CD4-positive, CD25-positive, alpha-beta regulatory T cell (primary cell): ENCODE measurements at places on chromosomes 5 and 9.
A peak's percentile ranks its signal among the peaks of the same experiment; 100 is the strongest.

GRCh38 chr9:4519604-4520003, 29.3 kb downstream of the SLC1A1 start:
- no peak for DNase-seq

GRCh38 chr5:142545650-142546322, 140.1 kb downstream of the FGF1 start:
- no peak for DNase-seq

DNA sequence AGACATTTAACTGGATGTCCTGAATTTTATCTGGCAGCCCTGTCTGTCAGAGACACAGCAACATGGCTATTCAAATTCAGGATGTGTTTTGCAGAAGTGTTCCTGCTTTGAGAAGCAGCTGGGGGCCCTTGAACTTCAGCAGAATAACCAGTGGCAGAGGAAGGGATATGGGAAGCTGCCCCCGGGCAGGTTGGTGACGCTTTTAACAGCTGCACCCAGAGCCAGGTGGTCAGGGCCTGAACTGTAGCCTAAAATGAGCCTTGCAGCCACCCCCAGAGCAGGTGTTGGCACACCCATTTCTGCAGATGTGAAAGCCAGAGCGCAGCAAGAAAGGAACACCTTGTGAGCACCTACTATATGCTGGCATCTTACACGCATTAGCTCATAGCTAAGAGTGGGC, 128.7 kb upstream of the BOD1 start:
- DNase-seq, result no peak

GRCh38 chr5:16834029-16834428, 102.1 kb downstream of the MYO10 start:
- no peak for DNase-seq

- no peak for DNase-seq
Observed at GRCh38 chr5:116451066-116451465, 123.6 kb downstream of the SEMA6A start.

DNA sequence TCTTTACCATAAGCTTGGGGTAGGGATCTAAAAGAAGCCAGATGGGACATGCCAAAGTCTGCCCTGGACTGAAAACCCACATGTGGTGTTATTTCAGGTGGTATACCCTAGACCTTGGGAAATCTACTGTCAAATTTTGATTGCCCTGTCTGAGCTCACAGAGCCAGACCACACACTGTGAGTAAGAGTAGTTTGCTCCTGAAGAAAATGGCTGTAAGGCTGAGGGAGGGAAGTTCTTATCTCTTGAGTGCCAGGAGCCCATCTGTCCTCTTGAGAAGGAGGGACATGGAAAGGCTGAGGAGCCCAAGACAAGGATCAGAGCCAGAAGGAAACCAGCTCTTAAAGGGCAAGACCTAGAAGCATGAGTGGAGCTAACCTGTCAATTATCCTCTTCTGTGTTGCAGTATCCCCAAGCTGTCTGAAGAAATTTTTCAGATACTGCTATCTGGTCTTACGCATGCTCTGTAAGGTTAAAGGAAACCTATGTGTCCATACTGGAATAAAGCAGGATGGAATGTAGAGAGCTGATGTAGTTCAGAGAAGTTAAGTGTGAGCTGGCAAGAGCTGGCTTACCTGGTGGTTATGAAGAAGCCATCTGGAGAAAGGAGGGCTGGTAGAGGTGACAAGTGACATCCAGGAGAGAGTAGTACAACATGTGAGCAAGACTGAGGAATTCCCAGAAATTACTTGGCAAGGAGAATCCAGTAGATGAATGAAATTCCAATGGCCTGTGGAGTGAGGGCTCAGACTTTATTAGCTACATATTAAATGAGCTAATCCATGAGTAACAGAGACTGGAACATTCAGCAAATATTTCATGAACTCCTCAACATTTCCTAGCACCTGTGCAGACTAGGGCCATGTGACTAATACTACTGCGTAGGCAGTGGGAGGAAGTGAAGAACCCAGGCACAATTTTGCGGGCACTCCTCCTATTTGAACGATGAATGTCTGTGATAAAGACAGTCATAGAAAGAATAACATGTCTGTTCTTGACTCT, 389.1 kb upstream of the KIF2A start:
- DNase-seq, result no peak

DNA sequence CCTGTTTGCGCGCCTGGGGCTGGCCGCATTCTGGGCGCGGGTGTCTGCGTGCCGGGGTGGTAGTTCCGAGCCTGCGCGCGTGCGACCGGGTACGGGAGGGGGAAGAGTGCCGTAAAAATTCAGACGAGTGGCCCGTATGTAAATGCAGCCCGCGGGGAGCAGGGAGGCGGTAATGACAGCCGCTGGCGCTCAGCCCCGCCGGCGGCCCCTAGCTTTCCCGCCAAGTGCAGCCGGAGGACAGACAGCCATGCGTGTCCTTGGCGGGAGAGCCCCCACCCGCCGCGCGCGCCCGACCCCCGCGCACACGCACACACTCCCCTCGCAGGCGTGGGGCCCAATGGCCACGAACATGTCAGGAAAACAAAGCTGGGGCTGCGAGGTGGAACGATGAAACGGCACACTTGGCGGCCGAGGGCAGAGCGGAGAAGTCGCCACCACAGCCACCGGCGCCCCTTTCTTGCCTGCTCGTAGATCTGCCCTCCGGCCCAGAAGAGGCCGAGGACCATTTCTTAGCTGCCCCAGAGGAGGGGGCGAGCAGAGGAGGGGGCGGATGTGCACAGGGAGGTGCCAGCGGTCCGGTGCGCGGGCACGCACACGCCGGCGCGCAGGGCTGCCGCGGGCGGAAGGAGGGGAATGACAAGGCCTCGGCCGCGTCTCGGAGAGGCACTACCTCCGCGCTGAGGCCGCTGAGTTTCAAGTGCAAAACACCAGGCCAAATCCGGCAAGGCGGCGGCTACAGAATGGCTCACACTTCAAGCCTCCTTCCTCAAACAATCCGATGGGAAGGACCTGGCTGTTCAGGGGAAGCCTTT, 208.4 kb downstream of the MEF2C start:
- DNase-seq, result peak; percentile 69

DNA sequence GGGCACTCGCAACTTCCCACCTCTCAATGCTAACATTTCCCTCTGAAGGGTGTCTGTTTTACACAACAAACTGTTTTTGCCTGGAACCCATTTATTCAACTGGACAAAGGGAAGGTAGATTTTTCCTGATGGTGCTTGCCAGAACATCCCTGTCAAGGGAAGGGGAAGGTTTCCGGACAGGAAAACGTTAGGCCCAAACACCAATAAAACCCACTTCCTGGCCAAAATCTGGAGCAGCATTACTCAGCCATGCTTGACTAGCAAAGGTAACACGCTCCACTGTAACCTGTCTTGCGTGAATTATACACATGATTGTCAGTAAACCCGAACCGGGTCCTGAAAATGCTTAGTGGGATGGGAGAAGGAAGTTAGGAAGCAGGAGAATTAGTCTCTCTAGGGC, 90.2 kb downstream of the SAXO1 start:
- no peak for DNase-seq

- DNase-seq, result no peak
Observed at GRCh38 chr5:142053426-142054151, 40.8 kb upstream of the GNPDA1 start.
